ENCODE measurements at places on chromosomes 16 and 17.

GRCh38 chr16:49116873-49117272 is 164.8 kb downstream of the CBLN1 start:
- no peak for DNase-seq

GRCh38 chr16:49663081-49664065 is 192.5 kb downstream of the ZNF423 start:
- DNase-seq, result no peak

DNA sequence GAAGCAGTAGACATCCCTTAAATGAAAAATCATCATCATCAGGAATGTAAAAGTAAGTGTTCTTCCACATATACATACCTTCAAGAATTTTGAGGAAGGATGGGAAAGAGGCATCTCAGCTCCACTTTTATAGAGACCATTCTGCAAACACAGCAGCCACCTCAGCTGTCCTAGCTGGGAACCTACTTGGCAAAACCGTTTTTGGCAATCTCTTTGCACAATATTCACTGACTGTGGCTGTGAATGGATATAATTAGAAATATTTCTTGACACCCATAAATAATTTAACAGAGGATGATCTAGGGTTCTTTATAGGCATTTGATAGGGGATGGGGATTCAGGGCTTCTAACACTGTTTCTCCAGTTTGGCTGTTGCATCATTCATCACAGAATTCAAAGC is at the start of gene MYH4:
Gene MYH4 (minus strand): TSS at position 101 of the 400 bp plus-strand sequence. CDS start 2,814 bp downstream, outside the sequence.
- no peak for DNase-seq

DNA sequence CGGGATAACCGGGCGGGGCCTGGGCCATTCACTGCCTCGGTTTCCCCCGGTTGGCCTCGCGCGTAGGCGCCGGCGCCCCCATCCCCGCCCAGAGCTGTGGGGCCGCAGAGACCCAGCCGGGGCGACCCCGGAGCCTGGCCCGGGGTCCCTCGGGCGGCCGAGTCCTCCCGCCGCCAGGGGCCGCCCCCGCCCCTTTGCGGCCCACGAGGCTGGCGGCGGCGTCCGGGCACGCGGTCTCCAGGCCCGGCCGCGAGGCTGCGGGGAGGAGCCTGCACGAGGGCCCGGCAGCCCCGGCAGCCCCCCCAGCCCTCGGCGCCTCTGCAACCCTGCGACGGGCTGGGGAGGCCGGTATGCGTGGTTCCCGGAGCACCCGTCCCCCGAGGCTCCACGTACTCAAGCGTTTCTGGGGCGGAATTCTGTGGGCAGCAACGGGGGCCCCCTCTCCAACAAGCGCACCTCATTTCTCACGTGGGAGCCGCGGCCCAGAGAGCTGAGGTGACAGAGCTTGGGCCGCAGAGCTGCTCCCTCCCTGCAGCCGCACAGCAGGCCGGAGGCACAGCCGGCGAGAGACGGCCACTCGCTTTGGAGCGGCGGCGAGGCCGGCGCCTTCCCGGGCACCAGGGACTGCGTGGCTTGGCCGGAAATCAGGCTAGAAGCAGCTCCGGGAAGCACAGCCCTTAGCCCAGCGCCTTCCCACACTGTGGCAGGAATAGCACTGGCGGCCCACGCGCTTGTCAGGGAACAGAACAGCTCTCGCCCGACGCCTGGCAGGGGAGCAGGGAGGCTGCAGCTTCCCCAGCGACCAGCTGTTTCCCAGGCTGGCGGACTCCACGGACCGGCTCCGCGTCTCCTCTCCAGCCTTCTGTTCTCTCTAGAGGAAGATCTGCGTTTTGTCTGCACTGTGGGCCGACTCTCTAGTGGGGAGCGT is 867 bp upstream of the LIMD2 start:
- DNase-seq, result peak; percentile 54

DNA sequence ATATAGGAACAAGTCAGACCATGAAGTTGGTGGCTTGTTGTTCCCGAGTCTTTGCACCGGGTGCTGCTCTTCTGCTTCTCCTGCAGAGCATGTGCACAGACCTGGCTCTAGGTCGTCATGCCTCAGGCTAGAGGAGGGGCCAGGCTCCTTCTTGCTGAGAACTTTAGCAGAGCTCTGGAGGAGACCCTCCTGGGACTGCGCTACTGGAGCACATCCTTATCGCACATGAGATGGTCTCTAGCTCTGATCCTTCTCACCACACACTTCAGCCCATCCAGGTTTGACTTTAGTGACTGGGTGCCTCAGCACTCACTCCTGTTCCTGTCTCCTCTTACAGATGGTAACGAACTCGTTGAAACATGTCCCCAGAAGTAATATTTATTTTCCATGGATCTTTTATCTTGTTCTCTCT is 14.9 kb downstream of the FOXK2 start:
- DNase-seq, result no peak

- no peak for DNase-seq
These were observed 59.0 kb downstream of the ANKFY1 start for GRCh38 chr17:4204710-4205173.

DNA sequence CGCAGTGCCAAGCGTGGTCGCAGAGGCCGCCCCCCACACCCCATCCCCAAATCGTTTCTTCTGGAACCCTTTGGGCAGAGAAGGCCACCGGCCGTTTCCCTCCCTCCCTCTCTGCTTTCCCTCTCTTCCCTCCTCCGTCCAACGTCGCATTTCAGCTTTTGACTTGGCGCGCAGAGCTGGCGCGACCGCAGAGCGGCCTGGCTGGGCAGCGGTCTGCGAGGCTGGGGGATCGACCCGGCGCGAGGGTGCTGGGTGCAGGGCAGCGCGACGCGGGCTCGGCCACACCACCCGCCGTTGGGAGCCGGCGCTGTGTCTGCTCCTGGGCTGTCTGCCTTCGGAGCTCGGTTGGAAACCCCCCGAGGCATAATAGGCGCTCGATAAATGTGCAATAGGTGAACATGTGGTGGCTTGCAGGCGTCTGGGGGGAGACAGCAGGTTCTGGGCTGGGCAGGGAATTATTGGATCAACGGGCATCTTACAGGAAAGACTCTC is 2.8 kb upstream of the NTN3 start:
- no peak for DNase-seq

DNA sequence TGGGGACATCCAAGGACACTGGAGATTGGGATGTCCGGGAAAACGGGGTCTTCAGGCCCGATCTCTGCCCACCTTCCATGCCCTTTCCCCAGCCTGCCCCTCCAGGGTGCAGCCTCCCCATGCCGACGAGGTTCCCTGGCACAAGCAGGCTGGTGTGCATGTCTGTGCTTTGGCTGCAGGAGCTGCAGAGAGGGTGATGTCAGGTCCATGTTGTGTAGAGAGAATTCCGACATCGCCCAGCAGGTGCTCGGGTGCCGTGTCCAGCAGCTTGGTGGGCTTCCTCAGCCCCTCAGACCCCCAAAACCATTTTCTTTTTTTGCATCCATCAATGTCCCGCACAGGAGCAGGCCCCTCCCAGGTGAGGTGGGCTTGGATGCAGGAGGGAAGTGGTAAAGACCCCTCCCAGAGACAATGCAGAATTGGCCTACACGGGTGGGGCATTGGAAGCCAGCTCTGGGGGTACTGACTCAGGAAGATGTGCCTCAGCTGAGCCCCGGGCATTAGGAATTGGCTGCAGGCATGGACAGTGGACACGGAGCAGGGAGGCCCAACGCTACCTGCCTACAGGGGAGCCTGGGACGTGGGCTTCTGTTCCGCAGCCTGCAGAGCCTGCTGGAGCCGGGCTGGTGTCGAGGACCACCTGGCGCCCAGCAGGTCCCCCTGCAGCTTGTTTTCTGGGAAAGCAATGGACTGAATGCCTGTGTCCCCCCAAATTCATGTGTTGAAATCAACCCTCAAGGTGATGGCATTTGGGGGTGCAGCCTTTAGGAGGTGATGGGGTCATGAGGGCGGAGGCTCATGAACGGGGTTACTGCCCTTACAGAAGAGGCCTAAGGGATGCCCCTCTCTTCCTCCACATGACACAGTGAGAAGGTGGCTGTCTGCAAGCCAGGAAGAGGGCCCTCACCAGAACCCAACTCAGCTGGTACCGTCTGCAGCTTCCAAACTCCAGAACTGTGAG is 97.5 kb downstream of the METRNL start:
- DNase-seq, result no peak

GRCh38 chr17:7003745-7004144 is 7.9 kb downstream of the ALOX12 start:
- no peak for DNase-seq

- DNase-seq, result no peak
These were observed at the start of gene NPB for GRCh38 chr17:81902023-81902652. NPB (plus strand) TSS chr17:81902238; CDS start chr17:81902278, 40 bp downstream.

GRCh38 chr17:39704821-39705551 is 5.1 kb downstream of the ERBB2 start:
- DNase-seq, result no peak

DNA sequence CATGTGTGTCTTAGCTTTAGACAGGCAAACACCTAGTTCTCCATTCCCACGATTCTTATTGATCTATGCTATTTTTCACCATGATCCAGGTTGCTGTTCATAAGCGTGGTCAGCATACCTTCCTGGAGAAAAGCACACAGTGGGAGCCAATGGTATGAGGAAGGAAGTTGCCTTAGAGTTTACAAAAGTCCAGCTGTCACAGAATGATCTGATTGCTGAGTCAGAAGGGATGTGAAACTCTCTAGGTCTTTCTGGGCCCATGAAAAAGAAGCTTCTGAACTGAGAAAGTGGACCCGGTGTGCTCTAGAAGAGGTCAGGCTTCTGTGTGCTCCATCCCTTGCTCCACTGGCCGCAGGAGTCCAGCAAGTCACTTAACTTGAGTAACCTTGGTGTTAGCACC is 71.0 kb upstream of the CCL1 start:
- no peak for DNase-seq

GRCh38 chr17:46106966-46107644 is 86.1 kb downstream of the KANSL1 start:
- DNase-seq, result no peak

DNA sequence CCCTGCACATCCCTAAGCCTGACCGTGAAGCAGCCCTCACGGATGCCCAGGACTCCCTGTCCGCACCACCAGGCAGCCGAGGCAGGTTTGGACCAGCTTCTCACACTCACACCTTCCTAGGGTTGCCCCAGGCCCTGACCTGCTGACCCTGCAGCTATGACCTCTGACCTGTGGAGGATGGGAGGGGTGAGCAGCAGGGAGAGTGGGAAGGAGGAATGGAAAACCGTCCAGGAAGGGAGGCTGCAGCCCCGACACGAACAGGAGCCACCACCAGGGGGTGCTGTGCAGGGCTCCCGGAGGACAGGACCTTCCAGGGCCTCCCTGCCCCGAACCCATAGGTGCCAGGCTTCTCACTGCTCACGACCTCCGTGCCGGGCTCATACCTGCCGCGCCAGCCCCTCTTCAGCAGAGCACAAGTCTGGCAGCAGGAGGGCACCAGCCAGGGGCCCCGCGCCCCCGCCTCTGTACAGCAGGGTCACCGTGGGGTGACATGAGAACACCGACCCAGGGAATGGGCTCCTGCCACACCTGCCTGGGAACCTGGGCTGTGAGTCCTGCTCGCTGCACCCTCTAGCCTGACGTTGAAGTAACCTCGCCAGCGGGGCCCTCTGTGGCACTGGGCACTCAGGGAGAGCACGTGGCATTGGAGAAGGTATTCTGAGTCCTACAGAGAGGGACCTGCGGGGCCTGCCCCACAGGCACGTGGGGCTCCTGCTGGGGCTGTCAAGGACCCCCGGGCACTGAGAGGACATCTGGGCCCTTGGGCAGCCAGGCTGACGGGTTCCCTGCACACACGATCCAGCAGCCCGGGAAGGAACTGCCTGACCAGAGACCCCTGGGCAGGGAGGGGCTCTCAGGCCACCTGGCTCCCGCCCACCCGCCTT is 37.6 kb downstream of the CTU2 start:
- DNase-seq, result peak; percentile 42

DNA sequence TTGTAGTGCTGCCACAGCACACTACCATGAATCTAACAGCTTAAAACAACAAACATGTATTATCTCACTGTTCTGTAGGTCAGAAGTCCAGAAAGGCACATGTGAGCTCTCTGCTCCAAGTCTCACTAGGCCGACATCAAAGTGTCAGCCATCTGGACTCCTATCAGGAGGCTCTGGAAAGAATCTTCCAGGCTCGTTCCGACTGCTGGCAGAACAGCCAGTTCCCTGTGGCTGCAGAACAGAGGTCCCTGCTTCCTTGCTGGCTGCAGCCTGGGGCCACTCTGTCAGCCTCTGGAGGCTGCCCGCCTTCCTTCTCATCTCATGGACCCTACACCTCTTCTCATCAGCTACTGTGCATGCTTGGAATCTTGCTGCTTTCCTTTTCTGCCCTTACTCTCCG is 168.9 kb downstream of the CBLN1 start:
- no peak for DNase-seq

DNA sequence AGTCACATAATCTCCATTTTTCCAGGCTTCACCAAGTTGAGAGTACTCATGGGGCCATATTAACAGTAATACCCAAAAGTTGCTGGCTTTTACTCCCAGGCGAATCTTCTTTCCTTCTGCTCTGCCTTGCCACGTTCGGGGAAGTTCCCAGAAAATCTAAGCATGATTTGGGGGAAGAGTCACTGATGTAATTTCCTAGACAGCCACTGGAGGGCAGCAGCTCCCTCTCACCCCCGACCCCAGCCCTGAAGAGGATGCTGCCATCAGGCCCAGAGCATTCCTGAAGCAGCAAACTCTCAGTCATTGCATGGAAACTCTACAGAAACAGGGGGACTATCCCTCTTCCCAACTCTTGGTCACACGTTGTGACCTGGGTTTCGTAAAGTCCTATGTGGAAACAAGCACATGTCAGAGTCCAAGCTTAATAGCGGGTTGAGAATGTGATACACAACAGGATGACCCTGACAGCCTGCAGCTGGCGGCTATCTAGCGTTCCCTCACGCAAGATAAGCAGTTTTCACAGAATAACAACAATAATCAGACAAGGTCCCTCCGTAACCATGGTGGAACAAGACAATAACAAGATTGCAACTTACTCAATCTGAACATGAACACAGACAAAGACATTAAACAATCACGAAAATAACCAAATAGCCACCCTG is 43.8 kb upstream of the DHX40 start:
- peak; percentile 4 for DNase-seq

- DNase-seq, result no peak
These were observed 45.8 kb upstream of the HELZ start for GRCh38 chr17:67290711-67291291.

DNA sequence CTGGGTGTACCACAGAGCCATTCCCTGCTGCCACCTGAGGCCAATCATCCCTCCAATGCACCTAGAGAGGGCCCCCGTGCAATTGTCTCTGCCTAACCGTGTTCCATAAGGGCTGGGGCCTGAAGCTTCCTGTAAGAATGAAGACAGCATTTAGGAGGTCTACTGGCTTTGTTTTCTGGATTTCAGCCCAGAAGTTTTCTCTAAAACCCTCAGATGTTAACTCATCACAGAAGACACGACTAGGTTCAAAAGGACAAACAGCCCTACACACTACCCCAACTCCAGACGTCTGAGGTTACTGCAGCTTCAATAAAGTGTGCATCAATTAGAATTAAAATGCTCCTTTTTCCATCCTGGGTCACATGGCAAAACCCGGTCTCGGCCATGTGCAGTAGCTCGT is 10.8 kb upstream of the DRG2 start:
- no peak for DNase-seq

DNA sequence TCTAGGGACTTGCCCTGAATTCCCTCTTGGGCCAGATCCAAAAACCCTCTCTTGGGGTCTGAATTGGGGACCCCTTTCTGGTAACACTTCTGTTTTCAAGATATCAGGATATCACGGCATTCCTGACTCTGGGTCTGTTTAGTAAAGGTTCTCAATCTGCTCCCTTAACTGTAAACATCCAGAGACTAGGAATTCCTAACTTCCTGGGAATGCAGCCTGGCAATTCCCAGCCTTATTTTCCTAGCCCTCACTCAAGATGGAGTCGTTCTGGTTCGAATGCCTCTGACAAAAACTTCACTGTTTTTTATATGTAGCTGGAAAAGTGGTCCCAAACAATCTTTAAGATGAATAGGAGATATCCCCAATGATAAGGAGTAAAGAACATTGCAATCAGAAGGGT is 141.6 kb upstream of the XYLT1 start:
- DNase-seq, result no peak

Data from T-helper 22 cell (primary cell).